LHCN-M2 (cell line): ENCODE measurements at places on chromosomes 13 and 19. TPM values are rescaled to one million over a fixed set of nuclear protein-coding genes. Genes with fewer than 3 reads are reported as not detected.

DNA sequence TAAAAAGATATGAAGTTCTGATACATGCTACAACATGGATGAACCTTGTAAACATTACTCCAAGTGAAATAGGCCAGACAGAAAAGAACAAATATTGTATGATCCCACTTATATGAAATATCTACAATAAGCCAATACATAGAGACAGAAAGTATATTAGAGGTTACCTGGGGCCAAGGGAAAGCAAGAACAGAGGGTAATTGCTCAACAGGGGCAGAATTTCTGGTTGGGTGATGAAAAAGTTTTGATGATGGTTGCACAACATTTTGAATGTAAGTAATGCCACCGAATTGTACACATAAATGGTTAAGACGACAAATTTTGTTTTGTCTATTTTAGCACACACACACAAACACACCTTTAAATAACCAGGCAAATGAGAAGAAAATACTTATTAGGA lies 268.4 kb downstream of the FOXO1 start:
- DNase-seq, result no peak

The CPB2 gene
- not detected in 2 replicates for total RNA-seq

The PLK5 gene
- not detected in 2 replicates for total RNA-seq

- DNase-seq, result no peak
Observed at GRCh38 chr13:42393573-42394360, 121.8 kb downstream of the AKAP11 start.

DNA sequence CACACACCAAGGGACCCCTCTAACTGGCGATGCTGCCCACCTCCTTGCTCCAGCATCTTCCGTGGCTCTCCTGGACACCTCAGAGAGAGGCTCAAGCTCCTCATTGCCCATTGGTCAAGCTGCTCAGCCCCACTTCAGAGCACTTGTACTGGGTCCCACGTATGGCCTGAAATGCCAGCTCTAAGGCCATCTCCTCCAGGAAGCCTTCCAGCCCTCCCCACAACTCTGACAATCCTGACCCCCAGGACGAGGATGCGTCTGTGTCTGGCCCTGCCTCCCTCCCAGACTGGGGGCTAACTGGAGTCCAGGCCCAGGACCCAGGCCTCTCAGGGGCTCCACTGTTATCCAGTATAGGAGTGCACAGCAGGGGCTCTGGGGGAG lies 7.9 kb upstream of the HOMER3 start:
- no peak for DNase-seq

- no peak for DNase-seq
Observed at GRCh38 chr13:35228536-35228935, 248.0 kb downstream of the MAB21L1 start.

DNA sequence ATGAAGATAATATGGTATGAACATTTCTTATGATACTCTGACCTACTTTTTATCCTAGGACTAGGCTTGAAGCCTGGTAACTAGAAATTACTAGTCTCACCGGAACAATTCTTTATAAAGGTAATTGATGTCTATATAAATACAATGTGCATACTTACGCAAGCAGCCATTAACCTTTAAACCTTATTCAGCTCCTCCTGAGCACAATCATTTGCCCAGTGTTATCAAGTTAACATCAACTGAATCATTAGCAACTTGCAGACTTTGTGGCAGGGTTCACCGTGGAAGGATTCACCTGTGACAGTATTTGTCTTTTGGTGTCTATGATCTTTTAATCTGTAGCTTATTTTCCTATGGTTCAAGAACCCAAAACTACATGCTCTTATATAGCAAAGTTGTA lies 508.6 kb upstream of the KLHL1 start:
- no peak for DNase-seq

DNA sequence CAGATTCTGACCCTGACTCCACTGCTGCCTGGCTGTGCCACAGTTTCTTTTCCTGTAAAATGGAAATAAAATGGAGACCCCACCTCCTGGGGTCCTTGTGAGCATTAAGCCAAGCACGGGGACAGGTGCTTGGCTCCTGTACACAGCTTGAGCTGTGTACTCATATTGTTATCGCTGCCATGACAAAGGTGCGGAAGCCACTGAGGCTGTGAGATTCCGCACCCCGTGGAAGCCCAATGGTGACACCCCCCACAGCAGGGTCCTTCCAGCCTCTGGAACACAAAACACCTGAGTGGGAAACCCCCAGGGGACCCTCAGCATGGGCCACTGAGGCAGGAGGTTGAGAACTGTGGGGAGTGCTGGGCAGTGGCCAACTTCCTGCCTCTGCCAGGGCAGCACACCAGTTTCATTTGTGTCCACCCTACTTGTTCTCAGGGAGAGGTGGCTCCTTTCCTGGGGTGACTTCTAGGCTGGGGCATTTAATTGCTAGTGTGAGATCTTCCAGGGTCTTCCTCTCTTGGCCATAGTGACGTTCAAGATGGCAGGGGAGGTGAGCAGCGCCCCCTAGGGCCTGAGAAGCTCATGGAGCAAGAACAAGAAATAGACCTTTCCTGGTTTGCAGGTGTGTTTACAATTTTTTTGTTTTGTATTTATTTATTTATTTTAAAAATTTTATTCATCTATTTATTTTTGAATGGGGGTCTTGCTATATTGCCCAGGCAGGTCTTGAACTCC lies 5.4 kb upstream of the JSRP1 start:
- no peak for DNase-seq

The CAMSAP3 gene
- not detected in 2 replicates for total RNA-seq

The MEDAG gene
- total RNA-seq, result 11.1 and 11.9 TPM in 2 replicates

- no peak for DNase-seq
Observed at GRCh38 chr19:21322528-21322927, 6.7 kb downstream of the ZNF708 start.

GRCh38 chr13:32897296-32897695 lies 118.9 kb upstream of the KL start:
- no peak for DNase-seq
